ENCODE measurements at places on chromosomes 2 and 18.

DNA sequence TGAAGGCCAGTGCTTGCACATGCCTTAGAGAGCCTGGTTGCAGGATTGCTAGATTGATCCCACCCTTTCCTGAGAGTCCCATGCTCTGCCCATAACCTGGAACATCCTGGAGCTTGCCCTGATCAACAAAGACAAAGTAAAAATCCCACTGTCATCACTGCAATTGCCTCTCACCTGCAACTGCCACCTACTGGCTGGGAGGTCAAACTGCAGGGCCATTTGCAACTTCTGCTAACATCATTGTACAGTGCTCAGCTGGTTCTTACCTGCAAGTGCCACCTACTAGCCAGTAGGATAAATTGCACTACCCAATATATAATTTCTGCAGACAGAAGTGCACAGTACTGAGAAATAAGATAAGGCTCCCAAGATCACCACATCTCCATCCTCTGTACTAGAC lies 947.5 kb downstream of the CPS1 start:
- DNase-seq: no peak

- DNase-seq: no peak
Measured at GRCh38 chr2:8355102-8355859, 326.6 kb upstream of the ID2 start.

- DNase-seq: no peak
Measured at GRCh38 chr2:175205523-175205922, 24.0 kb upstream of the ATP5MC3 start.

DNA sequence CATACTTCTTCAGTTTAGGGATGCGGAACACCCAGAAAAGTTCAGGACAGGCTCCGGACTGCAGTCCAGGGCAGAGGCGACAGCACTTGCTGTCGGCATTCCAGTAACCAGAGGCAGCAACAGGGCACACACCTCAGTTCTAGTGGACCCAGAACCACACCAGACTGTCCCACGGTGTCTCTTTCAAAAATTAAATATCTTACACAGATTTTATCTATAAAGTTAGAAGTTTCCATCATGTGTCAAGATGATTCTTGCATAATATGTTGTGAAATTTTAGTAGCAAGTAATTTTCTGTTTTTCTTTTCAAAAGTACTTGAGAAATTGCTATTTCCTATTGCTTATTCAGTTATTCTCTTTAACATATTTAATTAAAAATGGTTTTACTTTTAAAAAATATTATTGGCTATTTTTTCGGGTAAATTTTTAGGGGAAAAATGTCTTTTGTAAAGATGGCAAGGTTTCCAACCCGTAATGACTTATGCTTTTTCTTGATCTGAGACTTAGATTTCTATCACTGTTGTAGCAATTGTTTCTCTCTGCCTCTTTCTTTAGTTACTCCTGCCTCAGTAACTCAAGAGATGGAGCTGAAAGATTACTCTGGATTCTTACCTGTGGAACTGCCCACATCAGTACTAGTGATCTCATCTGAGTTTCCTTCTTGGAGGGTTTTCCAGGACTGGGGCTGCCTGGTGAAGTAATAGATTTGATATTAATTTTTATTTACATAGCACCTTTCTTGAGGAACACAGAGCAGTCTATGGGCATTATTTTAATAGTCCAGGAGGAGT lies 182.7 kb downstream of the LTBP1 start:
- no peak for DNase-seq

- DNase-seq: no peak
Measured at GRCh38 chr2:57821088-57821487, 225.5 kb upstream of the VRK2 start.

GRCh38 chr18:934518-935133 lies 30.0 kb downstream of the ADCYAP1 start:
- no peak for DNase-seq

GRCh38 chr2:36677386-36677785 lies 19.1 kb upstream of the VIT start:
- no peak for DNase-seq

DNA sequence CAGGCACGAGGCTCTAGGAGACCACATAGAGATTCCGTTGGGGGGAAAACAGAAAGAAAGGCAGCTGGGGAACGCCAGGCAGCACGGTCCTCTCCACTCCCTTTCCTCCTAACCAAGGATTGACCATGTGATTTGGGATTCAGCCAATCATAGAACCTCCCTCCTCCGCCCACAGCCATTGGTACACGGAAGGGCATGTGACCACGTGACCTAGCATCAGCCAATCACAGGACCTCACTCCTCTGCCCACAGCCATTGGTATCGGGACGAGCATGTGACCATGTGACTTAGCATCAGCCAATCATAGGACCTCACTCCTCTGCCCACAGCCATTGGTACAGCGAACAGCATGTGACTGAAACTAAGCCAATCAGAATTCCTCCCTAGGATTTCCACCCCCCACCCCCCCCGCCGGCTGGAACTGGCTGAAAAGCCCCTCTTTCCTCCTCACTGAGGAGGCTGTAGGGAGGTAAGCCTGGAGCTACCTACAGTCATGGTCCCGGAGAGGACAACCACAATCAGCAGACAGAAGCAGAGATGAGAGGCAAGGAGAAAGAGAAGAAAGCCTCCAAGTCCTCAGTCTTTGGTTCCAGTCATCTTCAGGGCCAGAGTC lies 7.6 kb downstream of the SERPINE2 start:
- no peak for DNase-seq

DNA sequence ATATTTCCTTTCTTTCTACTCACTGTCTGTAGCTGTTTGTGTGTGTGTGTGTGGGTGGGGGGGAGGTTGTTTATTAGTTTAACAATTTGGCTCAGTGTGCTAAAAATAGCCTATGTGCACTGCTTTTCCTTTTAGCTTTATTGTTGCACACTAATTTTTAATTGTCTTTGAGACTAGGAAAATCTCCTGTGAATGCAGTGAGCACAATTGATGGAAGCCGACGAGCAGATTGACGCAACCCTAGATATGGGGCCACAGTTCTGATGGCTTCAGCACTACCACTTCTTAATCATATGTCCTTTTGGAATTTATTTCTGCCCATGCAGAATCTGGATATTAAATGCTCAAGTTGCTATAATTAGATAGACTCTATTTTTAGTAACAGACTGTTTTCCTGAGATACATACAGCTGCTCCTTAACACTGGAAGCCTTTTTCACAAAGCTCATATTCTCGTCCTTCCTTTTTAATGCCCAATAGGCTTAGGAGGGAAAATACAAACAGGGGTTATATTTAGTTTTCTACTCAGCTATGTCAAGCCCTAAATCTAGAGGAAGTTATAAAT lies 109.1 kb downstream of the IRS1 start:
- DNase-seq: no peak

DNA sequence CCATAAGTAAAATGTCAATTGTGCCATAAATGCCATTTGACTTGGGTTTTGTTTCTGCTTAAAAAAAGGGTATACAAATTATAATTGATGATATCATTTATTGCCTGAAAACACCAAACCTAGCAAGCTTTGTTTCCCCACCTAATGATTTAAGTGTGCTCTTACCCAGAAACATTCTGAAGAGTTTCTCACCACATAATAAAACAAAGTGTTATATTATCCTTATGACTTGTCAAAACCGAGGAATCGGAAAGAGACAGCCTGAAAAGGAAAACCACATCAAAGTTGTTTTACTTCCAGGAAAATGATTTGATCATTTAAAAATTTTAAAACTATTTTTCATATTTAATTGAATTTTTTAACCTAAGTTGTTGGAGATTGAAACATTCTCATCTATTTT lies 170.5 kb upstream of the SLC39A10 start:
- DNase-seq: no peak

DNA sequence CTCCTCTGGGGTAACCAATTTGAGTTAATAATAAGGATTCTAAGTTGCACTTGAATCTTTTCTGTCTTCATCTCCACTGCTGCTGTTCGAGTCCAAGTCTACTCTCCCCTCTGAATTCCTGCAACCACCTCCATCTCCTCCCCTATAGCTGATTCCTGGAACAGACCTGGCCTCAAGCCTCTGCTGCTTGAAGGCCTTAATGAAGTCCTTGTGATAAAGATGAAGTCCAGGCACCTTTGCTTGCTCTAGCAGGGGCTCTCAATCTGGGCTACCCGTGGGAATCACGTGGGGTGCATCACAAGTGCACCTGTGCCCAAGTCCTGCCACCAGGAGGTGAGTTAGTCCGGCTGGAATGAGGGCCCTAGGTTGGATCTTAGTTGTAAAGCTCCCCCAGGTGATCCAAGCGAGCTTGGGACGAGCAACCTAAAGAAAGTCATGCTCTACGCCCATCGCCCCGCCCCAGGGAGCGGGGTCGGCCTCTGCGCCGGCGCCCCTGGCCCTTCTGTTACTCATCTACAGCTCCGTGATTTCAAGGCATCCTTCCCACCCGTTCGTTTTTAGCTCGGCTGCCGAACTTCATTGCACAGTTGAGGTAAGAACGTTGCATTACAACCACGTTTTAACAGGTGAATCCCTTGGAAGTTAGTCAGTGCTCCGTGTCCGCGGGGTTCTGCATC lies 905 bp upstream of the IAH1 start:
- DNase-seq: no peak

- no peak for DNase-seq
Measured at GRCh38 chr2:242015108-242016065, 145.9 kb downstream of the RTP5 start.

DNA sequence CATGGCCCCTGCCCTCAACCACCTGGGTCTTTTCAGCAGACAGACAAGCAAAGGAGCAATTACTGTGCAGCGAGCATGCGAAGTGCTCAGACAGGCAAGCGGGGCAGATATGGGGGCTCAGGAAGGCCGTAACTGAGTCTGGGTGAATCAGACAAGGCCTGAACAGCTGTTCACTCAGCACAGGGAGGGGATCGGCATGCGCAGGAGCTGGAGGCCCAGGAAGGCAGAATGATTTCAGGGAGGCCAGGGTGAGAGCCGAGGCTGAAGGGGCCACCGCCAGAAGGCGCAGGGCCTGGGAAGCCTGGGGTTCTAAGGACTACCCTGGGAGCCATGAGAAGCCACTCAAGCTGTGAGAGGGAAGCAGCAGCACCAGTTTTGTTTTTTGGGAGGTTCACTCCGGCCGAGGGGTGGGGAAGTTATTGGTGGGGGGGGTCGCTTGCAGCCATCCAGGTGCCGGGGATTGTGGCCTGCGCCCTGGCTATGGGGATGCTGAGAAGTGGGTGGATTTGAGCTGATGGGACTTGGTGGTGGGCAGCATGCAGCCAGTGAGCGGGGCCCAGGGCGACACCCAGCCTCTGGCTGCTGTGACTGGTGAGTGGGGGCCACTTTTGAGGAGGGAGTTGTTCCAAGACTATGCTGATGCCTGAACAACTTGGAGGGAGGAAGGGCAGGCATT lies 132.2 kb downstream of the TSN start:
- DNase-seq: no peak

DNA sequence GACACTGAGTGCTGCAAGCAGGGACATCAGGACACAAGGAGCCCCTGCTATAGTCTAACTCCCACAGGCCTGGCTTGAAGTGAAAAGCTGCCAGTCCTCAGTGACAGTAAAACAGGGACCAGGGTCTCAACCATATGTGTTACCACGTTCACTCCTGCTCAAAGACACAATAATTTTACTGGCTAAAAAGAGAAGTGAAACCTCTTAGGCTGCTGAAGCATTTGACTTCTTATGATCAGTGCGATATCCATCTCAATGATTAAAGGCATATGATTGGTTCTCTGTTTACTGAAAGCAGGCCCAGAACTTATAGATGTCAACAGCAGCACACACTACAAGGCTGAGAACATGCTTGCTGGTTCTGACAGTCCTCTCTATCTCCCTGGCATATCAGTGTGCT lies 129.8 kb upstream of the LMAN1 start:
- DNase-seq: no peak

DNA sequence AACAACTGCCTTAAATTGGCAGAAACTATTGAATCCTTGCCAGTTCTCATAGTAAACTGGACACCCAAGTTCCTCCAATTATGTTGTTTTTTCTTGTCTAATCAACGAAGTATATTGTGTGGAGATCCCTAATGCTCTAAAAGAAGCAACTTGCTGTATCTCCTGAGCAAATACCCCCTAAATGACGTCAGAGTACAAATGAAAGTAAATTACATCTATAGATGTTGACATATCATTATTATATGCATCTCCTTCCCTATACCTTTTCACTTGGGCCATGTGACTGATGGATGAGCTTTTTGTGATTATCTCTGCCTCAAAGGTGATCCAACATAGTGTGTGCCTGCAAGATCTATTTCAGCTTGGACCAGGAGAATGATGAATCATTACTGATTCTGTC lies 159.4 kb downstream of the CCDC148 start:
- no peak for DNase-seq

DNA sequence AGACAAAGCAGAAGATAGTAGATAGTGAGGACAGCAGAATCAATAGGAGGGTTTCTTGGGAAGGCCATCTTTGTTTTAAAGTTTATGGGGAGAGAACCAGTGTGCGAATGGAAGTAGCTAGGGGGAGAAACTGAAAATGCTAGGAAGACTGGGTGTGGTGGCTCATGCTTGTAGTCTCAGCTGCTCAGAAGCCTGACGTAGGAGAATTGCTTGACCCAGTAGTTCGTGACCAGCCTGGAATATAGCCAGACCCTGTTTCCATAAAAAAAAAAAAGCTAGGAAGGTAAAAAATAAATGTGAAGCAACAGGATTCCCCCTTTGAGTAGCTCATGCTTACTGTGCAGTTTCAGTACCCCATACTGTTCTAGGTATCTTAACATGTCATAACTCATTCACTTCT lies 19.2 kb upstream of the DRC1 start:
- no peak for DNase-seq

GRCh38 chr2:194301946-194302345 lies 1355.1 kb upstream of the SLC39A10 start:
- DNase-seq: no peak

DNA sequence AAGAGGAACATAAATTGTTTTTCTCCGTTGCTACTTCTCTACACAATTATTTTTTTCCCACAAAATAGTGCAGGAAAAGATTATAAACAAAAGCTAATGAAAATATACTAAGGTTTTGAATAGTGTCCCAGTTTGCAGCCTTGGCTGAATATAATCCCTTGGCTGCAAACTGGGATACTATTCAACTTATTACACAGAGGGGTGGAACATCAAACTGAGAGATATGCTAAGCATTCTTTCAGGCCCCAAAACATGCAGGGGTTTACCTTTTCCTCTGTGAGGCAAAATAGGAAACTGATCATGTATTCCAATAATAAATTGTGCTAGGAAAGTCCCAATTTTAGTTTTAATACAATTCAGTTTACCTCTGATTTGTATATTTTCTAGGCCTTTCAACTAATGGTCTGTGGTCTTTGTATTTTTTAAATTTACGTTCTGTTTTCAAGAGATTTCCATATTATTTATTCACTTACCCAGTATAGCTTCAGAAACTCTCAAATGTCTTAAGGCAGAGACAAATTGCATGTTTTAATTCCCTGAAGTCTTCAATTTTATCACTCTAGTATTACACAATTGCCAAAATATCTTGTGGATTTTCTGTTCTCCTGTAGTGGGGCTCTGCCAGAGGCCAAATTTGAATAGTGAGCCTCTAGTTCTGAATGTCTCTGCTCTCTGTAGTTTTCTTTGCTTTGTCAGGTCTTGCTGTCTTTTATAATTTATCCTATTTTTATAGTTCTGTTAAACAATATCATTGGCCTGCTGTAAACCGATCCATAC lies 63.9 kb downstream of the PPP1R1C start:
- no peak for DNase-seq

All from NCI-H2107 (cell line).